ENCODE measurements at places on chromosomes 4 and X. TPM values are rescaled to one million over a fixed set of nuclear protein-coding genes. Genes with fewer than 3 reads are reported as not detected.

- H3K4me1 ChIP-seq = no peaks in the 10 kb centered on the region
- no peak overlapping the region for H3K4me3 ChIP-seq
- H3K27me3 ChIP-seq = no peaks in the 10 kb centered on the region
- no peak overlapping the region for H3K27ac ChIP-seq
These were observed 263.5 kb upstream of the DKK2 start for GRCh38 chr4:107299646-107300045.

DNA sequence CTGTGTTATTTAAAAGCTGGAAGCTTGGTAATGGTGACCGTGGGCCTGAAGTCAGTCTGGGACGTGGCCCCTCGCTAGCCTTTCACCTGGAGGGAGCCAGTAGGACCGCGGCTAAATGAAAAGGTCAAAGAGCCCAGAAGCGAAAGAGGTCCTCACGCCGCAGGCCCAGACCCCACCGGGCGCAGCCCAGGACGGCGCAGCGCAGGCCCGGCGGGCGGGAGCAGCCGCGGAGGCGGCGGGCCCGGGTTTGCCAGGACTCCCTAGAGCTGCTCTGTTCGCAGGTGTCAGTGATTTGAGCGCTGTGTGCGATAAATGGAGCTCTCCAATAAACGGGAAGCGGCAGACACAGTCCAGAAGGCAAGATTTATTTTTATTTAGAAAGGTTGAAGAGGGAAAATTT lies 56.2 kb upstream of the STIM2 start:
- no peaks in the 10 kb centered on the region for H3K4me1 ChIP-seq
- no peak overlapping the region for H3K4me3 ChIP-seq
- DNase-seq = no peak
- no peaks in the 10 kb centered on the region for H3K27me3 ChIP-seq
- no peaks in the 10 kb centered on the region for H3K36me3 ChIP-seq

GRCh38 chrX:15566244-15566643 lies 34.5 kb downstream of the ACE2 start:
- H3K27ac ChIP-seq = no peak overlapping the region
- H3K4me1 ChIP-seq = no peaks in the 10 kb centered on the region
- no peak for DNase-seq
- no peaks in the 10 kb centered on the region for H3K27me3 ChIP-seq

DNA sequence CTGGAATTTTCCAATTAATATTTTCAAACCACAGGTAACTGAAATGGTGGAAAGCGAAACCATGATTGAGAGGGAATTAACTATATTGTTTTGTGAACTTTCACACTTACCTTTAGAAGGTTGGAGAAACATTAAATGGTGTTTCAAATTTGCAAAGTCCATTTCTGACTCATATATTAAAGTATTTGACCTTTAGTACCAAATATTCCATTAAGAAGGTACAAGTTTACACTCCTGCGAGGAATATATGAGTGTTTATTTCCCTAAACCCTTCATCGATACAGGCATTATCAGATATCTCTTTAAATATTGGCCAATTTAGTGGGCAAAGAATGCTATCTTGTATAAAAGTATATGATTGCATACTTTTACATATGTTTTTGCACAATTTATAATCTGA lies 44.1 kb upstream of the NPNT start:
- no peak overlapping the region for H3K4me3 ChIP-seq
- no peak for DNase-seq
- no peak overlapping the region for H3K27ac ChIP-seq
- H3K4me1 ChIP-seq = no peaks in the 10 kb centered on the region

GRCh38 chr4:79864500-79865200 lies 208.4 kb downstream of the ANTXR2 start:
- DNase-seq = no peak
- no peaks in the 10 kb centered on the region for H3K4me1 ChIP-seq
- H3K4me3 ChIP-seq = no peak overlapping the region
- no peaks in the 10 kb centered on the region for H3K36me3 ChIP-seq

DNA sequence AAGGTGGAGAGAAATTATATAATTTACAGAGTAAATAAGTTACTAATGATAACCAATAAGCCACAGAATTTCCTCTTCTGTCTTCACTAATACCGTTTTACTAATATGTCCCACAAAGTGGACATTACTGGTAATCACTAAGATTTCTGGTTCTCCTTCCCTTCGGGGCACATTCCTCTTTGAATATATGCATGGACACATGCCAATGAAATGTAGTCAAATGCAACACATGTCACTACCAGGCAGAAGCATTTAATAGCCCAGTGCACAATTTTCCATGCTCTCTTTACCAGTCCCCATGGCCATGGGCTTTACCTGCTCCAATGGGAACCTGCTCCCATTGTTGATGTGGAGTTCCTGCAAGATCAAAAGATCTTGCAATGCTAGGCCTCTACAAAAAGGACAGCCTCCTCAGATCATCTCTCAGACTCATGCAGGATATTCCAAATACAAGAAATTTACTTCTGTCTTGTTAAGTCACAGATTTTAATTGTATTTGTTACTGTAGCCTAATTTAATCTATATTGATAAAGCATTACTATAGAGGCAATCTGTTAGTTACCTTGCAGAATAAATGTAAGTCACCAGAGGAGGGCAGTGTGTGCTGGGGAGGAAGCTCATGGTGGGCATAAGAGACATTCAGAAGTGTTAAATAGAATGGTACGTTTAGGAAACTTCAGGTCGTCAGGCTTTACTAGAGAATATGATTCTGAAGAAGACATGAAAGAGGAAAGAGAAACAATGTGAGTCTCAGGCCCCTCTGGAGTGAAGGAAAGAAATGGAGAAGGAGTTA lies 37.1 kb upstream of the INPP4B start:
- H3K4me1 ChIP-seq = no peaks in the 10 kb centered on the region
- no peaks in the 10 kb centered on the region for H3K36me3 ChIP-seq
- no peaks in the 10 kb centered on the region for H3K27me3 ChIP-seq
- H3K4me3 ChIP-seq = no peak overlapping the region
- no peak overlapping the region for H3K27ac ChIP-seq

GRCh38 chrX:35711281-35711680 lies 86.9 kb upstream of the MAGEB16 start:
- H3K27ac ChIP-seq = no peak overlapping the region
- H3K4me3 ChIP-seq = no peak overlapping the region
- H3K27me3 ChIP-seq = no peaks in the 10 kb centered on the region
- no peak for DNase-seq

DNA sequence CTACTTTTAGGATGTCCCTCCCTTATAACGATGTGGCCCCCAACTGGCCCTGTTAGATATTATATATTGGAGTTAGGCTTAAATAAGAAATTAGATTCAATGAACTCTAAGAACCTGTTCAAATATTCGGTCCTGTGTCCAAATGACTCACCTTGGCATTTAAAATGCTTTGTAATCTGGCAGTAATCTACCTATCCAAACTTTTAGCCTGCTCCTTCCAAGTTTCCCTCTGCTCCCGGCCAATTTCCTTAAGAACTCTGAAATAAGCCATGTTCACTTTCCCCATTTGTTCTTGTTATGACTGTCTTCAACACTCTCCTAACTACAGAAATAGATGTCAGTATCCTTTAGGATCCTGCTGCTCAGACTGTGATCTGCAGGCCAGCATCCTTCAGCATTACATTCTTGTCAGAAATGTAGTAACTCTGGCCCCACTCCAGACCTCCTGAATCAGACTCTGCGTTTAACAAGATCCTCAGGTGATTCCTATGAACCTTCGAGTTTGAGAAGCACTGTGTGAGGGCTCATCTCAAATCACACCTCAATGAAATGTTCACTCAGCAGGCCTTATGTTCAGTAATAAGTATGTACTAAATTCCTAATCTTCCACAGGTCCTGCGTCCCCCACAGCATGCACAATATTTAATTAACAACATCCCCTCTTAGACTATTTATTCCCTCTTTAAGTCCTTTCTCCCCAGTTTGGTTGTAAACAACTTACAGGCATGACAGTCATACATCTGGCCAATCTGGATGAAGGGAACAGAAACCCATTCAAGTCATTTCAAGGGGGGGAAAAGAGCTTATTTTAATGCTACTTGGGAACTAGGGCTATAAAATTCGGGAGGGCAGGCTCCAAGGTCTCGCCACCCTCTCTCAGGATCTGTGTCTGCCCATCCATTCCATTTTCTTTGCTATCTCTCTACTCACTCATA lies 3.0 kb downstream of the ATP8A1 start:
- no peak for DNase-seq
- peak overlapping the region; percentile 88 for H3K4me3 ChIP-seq
- no peaks in the 10 kb centered on the region for H3K27me3 ChIP-seq
- H3K4me1 ChIP-seq = peaks cover 22% of the 10 kb centered on the region
- no peaks in the 10 kb centered on the region for H3K36me3 ChIP-seq

- H3K4me1 ChIP-seq = no peaks in the 10 kb centered on the region
- no peak for DNase-seq
- H3K4me3 ChIP-seq = no peak overlapping the region
- no peak overlapping the region for H3K27ac ChIP-seq
- H3K27me3 ChIP-seq = no peaks in the 10 kb centered on the region
These were observed 10.8 kb upstream of the CRLF2 start for GRCh38 chrX:1223242-1223600.

DNA sequence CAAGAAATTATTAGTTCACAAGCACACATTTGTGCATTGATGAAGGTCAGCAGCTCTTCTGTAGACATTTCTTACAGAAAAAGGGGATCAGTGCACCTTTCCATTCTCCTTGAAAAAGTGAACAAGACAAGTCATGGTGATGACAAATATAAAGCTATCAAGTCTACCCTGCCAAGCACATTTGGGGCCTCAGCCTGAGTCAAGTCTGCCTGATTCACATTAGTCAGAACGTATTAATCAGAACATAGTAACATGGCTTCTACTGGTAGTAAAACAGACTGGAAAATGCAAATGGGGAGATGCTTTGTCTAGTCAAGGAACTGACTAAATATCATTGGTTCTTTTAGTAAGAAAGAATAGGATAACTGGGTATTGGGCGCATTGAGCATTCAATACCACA lies 2305.1 kb downstream of the PCDH7 start:
- H3K36me3 ChIP-seq = no peaks in the 10 kb centered on the region
- DNase-seq = no peak
- H3K4me1 ChIP-seq = no peaks in the 10 kb centered on the region

GRCh38 chr4:99300934-99301333 lies 10.1 kb upstream of the ADH1A start:
- no peaks in the 10 kb centered on the region for H3K27me3 ChIP-seq
- peak; percentile 71 for DNase-seq
- peak overlapping the region; percentile 49 for H3K27ac ChIP-seq
- no peaks in the 10 kb centered on the region for H3K4me1 ChIP-seq

DNA sequence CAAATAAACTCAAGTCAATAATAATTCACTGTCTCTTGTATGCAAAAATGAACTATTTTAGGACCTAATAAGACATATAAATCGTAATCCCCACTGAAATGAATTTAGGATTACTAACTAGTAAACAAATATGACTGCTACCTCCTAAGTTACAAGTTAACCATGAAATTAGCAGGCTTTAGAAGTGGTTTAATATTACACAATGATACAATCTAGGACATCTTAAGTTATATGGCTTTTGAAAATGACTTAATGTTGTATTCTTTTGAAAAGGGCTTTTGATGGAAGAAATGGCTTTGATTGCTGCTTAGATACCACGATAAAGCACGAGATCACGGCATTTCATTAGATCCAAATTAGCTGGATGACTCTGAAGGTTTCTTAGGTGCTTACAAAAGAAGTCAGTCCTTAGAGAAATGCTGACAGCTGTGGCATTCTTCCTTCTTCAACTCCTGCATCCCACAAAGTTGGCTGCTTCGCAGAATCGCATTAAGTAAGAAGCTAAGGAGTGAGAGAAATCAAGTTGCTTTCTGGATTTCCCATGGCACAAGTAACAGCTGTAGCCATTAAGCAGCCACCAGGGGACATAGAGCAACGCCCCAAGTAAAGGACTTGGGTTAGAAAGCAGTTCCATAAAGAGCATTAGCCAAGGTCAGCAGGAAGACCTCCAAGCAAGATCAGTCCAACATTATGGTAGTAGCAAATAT lies 6.9 kb downstream of the SLC10A7 start:
- DNase-seq = no peak
- H3K27ac ChIP-seq = no peak overlapping the region
- peaks cover 7% of the 10 kb centered on the region for H3K4me1 ChIP-seq
- H3K27me3 ChIP-seq = no peaks in the 10 kb centered on the region
- H3K36me3 ChIP-seq = peaks cover 6% of the 10 kb centered on the region

DNA sequence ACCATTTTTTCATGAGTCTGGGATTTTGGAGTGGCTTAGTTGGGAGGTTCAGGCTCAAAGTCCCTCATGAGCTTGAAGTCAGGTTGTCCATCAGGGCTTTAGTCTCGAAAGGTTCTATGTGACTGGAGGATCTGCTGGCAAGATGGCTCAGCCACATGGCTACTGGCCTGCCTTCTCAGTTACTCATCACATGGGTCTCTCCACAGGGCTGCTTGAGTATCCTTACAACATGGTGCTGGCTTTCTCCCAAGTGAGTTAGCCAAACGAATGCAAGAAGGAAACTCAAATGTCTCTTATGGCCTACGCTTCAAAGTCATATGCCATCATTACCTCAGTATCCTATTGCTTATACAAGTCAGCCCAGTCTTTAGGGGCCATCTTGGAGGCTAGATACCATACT lies 106.3 kb upstream of the VCX3B start:
- DNase-seq = no peak
- H3K4me3 ChIP-seq = no peak overlapping the region
- no peaks in the 10 kb centered on the region for H3K36me3 ChIP-seq
- H3K4me1 ChIP-seq = no peaks in the 10 kb centered on the region

The REPS2 gene
- total RNA-seq = 18.5 TPM

The TLR8 gene
- 35.4 TPM for total RNA-seq

The BEX1 gene
- total RNA-seq = 1.2 TPM
